Trophoblast cell (in vitro differentiated cells and primary cell): ENCODE measurements at places on chromosomes 16 and 17.

DNA sequence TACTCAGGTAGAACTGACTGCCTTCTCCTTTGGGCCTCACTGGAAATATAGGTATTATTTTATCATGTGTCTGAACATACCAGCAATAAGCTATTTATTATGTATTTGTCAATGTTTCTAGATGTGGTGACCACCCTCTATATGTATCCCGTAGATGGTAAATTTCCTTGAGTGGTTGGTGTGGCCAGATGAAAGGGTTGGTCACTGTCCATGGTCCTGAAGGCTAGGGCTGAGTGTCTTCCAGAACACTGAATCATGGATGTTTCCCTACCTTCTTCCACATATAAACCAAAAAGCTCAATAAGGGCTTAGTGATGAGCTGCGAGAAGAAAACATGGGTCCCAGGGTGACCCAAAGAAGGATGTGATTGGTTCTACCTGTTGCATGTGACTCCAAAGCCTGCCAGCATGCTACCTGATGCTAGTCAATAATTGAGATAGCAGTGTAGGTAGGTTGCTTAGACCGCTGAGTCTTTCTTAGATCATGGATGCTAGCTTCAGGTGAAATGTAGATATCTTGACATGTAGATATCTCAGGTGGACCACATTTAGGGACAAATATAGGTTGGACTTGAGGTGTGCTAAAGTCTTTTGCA lies 150.3 kb downstream of the ASIC2 start:
- H3K4me1 ChIP-seq, result no peaks in the 10 kb centered on the region
- H3K4me3 ChIP-seq, result no peak overlapping the region
- H3K27ac ChIP-seq, result no peak overlapping the region
- no peaks in the 10 kb centered on the region for H3K36me3 ChIP-seq

DNA sequence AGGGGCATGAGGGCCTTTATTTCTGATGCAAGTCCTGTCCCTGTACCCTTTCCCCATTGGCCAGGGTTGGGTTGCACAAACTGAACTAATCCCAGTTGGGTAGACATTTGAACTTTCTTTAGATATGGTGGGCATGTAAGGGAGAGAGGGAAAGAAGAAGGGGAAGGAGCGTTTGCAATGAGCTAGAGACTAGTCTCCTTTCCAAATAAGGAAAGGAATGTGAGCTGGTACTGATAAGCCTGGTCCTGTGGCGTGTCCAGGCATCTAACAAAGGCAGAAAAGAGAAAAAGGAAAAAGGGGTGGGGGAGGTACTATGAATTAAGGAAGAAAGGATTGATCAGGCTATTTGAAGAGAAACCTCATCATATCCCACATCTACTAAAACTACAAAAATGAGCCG lies 20.3 kb downstream of the CHMP6 start:
- H3K27ac ChIP-seq, result no peak overlapping the region
- H3K27me3 ChIP-seq, result no peaks in the 10 kb centered on the region
- no peak for DNase-seq
- no peak overlapping the region for H3K4me3 ChIP-seq

GRCh38 chr16:392450-393030 lies 4.5 kb upstream of the NME4 start:
- DNase-seq, result no peak
- no peak overlapping the region for H3K27ac ChIP-seq
- H3K36me3 ChIP-seq, result no peaks in the 10 kb centered on the region
- H3K4me1 ChIP-seq, result peaks cover 3% of the 10 kb centered on the region

- H3K27me3 ChIP-seq, result no peaks in the 10 kb centered on the region
- no peaks in the 10 kb centered on the region for H3K4me1 ChIP-seq
- no peak for DNase-seq
- H3K27ac ChIP-seq, result no peak overlapping the region
Observed at GRCh38 chr16:6853565-6853964, 479.1 kb upstream of the RBFOX1 start.

GRCh38 chr16:27387724-27388123 lies 14.2 kb upstream of the IL21R start:
- no peak for DNase-seq
- no peak overlapping the region for H3K4me3 ChIP-seq
- no peaks in the 10 kb centered on the region for H3K4me1 ChIP-seq
- H3K27ac ChIP-seq, result no peak overlapping the region
- H3K27me3 ChIP-seq, result no peaks in the 10 kb centered on the region

- no peaks in the 10 kb centered on the region for H3K36me3 ChIP-seq
- H3K4me1 ChIP-seq, result no peaks in the 10 kb centered on the region
- no peaks in the 10 kb centered on the region for H3K27me3 ChIP-seq
- no peak for DNase-seq
- H3K27ac ChIP-seq, result no peak overlapping the region
- H3K4me3 ChIP-seq, result no peak overlapping the region
Observed at GRCh38 chr16:56781528-56781961, 51.6 kb downstream of the NUP93 start.

DNA sequence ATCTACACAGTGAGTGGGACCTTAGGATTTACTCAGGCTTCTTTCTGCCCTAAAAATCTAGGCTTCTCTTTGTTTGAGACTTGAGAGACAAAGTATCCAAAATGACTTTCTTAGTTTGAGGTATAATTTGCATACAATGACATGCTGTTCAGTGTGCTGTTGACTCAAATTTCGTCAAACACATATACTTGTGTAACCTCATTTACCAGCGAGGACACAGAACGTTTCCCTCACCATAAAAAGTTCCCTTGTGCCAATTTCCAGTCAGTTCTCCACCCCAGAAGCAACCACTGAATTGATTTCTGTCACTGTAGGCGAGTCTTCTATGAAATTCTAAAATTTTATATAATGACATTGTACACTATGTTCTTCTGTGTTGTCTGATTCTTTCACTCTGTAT lies 68.0 kb upstream of the MAF start:
- H3K27ac ChIP-seq, result no peak overlapping the region
- H3K4me1 ChIP-seq, result no peaks in the 10 kb centered on the region
- no peak for DNase-seq
- no peaks in the 10 kb centered on the region for H3K36me3 ChIP-seq
- H3K4me3 ChIP-seq, result no peak overlapping the region
- no peaks in the 10 kb centered on the region for H3K27me3 ChIP-seq

GRCh38 chr17:40181205-40181604 lies 3.9 kb downstream of the RAPGEFL1 start:
- H3K36me3 ChIP-seq, result peaks cover 4% of the 10 kb centered on the region
- H3K27me3 ChIP-seq, result no peaks in the 10 kb centered on the region
- H3K4me1 ChIP-seq, result peaks cover 5% of the 10 kb centered on the region
- H3K27ac ChIP-seq, result no peak overlapping the region
- no peak overlapping the region for H3K4me3 ChIP-seq

- H3K27me3 ChIP-seq, result no peaks in the 10 kb centered on the region
- peak; percentile 58 for DNase-seq
- H3K27ac ChIP-seq, result peak overlapping the region; percentile 7
- H3K4me1 ChIP-seq, result peaks cover 9% of the 10 kb centered on the region
Observed at GRCh38 chr16:14186007-14186794, 115.1 kb downstream of the MRTFB start.

GRCh38 chr17:18990331-18990730 lies 14.2 kb downstream of the FAM83G start:
- H3K27ac ChIP-seq, result no peak overlapping the region
- H3K4me1 ChIP-seq, result no peaks in the 10 kb centered on the region
- peaks cover 52% of the 10 kb centered on the region for H3K36me3 ChIP-seq
- H3K4me3 ChIP-seq, result no peak overlapping the region

GRCh38 chr16:340370-341091 lies 12.0 kb downstream of the AXIN1 start:
- DNase-seq, result peak; percentile 47
- no peak overlapping the region for H3K4me3 ChIP-seq
- peaks cover 10% of the 10 kb centered on the region for H3K36me3 ChIP-seq
- H3K27me3 ChIP-seq, result no peaks in the 10 kb centered on the region

DNA sequence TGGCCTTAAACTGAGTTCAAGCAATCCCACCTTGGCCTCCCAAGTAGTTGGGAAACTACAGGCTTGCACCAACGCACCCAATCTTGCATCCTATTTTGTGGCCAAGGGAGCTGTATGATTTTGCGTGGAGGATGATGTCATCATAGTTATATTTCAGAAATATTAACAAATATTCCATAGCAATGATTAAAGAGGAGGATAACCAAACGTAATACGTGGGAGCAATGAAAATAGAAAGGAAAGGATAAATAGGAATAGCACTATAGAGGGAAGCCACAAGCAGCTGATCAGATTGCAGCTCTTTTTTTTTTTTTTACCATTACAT lies 2.2 kb upstream of the YWHAE start:
- H3K27me3 ChIP-seq, result no peaks in the 10 kb centered on the region
- no peak overlapping the region for H3K27ac ChIP-seq

GRCh38 chr17:76696763-76697701 lies 13.7 kb downstream of the MXRA7 start:
- peaks cover 12% of the 10 kb centered on the region for H3K4me1 ChIP-seq
- DNase-seq, result peak; percentile 43
- no peak overlapping the region for H3K27ac ChIP-seq
- no peaks in the 10 kb centered on the region for H3K36me3 ChIP-seq
- H3K27me3 ChIP-seq, result no peaks in the 10 kb centered on the region

DNA sequence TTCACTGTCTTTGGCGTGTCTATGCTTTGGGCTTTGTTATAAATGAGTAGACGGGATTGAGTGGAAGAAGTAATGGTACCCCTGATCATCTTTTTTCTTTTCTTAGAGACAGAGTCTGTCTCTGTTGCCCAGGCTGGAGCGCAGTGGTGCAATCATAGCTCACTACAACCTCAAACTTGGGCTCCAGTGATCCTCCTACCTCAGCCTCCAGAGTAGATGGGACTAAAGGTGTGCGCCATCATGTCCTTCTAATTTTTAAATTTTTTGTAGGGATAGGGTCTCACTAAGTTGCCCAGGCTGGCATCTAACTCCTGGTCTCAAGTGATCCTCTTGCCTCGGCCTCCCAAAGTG lies 14.9 kb upstream of the GPRC5B start:
- H3K4me3 ChIP-seq, result no peak overlapping the region
- DNase-seq, result no peak
- H3K4me1 ChIP-seq, result no peaks in the 10 kb centered on the region
- no peaks in the 10 kb centered on the region for H3K27me3 ChIP-seq
- H3K36me3 ChIP-seq, result no peaks in the 10 kb centered on the region

GRCh38 chr17:50883850-50884438 lies 17.8 kb upstream of the TOB1 start:
- no peak overlapping the region for H3K4me3 ChIP-seq
- peaks cover 12% of the 10 kb centered on the region for H3K4me1 ChIP-seq
- H3K27me3 ChIP-seq, result no peaks in the 10 kb centered on the region
- H3K27ac ChIP-seq, result no peak overlapping the region

GRCh38 chr16:17070882-17071592 lies 399.7 kb downstream of the XYLT1 start:
- no peak overlapping the region for H3K27ac ChIP-seq
- H3K4me1 ChIP-seq, result no peaks in the 10 kb centered on the region
- peak; percentile 72 for DNase-seq
- no peaks in the 10 kb centered on the region for H3K36me3 ChIP-seq
- no peaks in the 10 kb centered on the region for H3K27me3 ChIP-seq

- no peak overlapping the region for H3K4me3 ChIP-seq
- H3K27ac ChIP-seq, result no peak overlapping the region
- peaks cover 11% of the 10 kb centered on the region for H3K4me1 ChIP-seq
Observed at GRCh38 chr16:67667817-67668494, 1.3 kb downstream of the C16orf86 start.

DNA sequence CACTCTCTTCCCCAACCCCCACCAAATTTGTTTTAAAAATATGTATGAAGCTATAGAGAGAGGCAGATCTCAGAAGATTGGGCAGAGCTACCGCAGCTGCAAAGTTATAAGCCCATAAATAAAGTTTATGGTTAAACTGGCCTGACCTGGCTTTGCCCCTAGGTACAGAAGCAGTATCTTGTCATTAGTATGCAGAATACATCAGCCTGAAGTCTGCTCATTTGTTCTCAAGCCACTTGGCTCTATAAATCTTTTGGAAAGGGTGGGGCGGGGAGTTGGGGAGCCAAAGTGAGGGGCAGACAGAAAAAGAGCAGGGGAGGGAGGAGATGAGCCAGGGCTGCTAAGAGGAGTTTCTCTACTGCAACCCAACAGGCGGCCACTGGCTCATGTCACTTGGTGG lies 113.2 kb downstream of the SOX9 start:
- H3K4me3 ChIP-seq, result no peak overlapping the region
- DNase-seq, result no peak
- H3K27ac ChIP-seq, result no peak overlapping the region

DNA sequence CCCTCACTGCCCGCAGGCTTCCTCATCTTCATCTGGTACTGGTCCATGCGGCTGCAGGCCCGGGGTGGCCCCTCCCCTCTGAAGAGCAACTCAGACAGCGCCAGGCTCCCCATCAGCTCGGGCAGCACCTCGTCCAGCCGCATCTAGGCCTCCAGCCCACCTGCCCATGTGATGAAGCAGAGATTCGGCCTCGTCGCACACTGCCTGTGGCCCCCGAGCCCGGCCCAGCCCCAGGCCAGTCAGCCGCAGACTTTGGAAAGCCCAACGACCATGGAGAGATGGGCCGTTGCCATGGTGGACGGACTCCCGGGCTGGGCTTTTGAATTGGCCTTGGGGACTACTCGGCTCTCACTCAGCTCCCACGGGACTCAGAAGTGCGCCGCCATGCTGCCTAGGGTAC lies 4.7 kb upstream of the ADGRG3 start:
- H3K4me3 ChIP-seq, result no peak overlapping the region
- H3K27me3 ChIP-seq, result no peaks in the 10 kb centered on the region
- H3K4me1 ChIP-seq, result peaks cover 6% of the 10 kb centered on the region

- no peak for DNase-seq
- peaks cover 3% of the 10 kb centered on the region for H3K4me1 ChIP-seq
- H3K27ac ChIP-seq, result no peak overlapping the region
- H3K36me3 ChIP-seq, result no peaks in the 10 kb centered on the region
- H3K4me3 ChIP-seq, result no peak overlapping the region
Observed at GRCh38 chr17:54944796-54945195, 23.7 kb downstream of the COX11 start.

DNA sequence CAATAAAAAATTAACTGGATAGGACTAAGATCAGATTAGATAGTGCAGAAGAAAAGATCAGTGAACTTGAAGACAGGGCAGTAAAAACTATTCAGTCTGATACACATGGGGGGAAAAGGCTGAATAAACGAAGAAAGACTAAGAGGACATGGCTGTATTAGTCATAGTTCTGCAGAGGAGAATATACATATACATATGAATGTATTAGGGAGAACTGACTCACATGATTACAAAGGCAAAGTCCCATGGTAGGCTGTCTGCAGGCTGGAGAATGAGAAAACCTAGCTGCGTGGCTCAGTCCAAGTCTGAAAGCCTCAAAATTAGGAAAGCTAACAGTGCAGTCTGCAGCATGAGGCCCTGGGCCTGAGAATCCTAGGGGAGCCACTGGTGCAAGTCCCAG lies 98.2 kb upstream of the GNAO1 start:
- DNase-seq, result no peak
- H3K4me3 ChIP-seq, result no peak overlapping the region
- H3K27me3 ChIP-seq, result no peaks in the 10 kb centered on the region
- no peaks in the 10 kb centered on the region for H3K36me3 ChIP-seq
- H3K27ac ChIP-seq, result no peak overlapping the region
- H3K4me1 ChIP-seq, result peaks cover 7% of the 10 kb centered on the region
